ENCODE measurements at places on chromosomes 5 and 9.

GRCh38 chr9:133892193-133892920 is 99.8 kb downstream of the VAV2 start:
- no peak for DNase-seq

DNA sequence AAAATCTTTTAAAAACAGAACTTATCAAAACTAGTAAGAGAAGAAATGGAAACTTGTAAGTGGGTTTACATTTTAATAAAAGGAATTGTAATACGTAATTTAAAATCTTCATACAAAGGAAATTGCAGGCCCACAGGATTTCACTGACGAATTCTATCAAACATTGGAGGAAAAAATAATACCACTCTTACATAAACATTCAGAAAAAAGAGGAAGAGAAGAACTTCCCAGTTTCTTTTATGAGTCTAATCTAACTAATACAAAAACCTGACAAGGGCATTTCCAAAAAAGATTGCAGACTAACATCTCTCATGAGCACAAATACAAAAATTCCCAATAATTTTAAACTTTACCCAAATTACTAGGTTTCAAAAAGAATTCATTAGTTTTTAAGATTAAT is 149.0 kb downstream of the RANBP17 start:
- no peak for DNase-seq

DNA sequence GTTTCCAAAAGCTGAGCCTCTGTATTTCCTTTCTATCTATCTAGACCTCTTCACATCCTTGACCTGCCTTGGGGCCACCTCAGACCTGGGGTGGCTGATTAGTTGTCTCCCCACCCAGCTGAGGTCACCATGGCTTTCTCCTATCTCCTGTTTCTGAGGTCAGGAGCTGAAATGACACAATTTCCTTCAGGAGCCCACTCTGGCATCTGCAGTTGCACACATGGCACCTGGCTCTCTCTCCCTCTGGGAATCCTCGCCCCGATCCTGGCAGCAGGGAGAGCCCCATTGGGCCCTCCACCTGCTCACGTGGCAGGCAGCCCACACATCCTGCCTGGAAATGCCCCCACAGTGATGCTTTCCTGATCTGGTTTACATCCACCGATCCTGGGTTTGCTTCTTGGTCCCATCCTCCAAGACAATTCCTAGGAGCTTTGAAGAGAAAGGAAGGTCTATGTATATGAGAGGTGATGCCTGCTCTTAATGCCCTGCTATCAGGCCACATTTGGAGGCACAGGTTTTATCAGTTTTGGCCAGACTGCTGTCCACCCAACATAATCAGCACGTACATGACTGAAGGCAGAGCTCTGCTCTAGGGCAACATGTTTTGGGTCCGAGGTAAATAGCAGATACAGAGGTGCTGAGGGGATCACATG is 53.7 kb downstream of the MARCHF3 start:
- no peak for DNase-seq

- DNase-seq: no peak
These were observed 74.9 kb downstream of the LMX1B start for GRCh38 chr9:126688617-126689016.

- no peak for DNase-seq
These were observed 11.5 kb downstream of the IGFBPL1 start for GRCh38 chr9:38412751-38413150.

- no peak for DNase-seq
These were observed 363.4 kb upstream of the SLC30A5 start for GRCh38 chr5:68730220-68730978.

DNA sequence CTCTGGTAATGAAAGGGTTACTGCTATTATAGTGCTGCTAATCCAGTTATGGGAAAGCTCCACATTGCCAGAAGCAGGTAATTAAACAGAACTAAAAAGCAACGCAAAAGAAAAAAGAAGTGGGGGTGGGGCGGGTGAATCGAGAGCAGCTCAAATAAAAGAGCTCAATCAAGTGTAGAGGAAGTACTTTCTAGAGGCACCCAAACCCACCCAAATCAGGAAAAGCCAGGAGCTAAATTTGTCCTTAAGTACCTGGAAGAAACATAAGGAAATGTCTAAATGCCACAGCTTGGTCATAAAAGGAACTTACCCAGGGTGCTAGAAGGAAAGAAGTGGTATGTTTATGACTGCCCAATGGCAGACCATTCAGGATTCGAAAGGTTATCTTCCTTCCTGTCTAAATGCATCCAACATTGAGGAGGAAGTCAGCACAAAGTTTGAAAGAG is 2.4 kb upstream of the RNF145 start:
- DNase-seq: no peak

DNA sequence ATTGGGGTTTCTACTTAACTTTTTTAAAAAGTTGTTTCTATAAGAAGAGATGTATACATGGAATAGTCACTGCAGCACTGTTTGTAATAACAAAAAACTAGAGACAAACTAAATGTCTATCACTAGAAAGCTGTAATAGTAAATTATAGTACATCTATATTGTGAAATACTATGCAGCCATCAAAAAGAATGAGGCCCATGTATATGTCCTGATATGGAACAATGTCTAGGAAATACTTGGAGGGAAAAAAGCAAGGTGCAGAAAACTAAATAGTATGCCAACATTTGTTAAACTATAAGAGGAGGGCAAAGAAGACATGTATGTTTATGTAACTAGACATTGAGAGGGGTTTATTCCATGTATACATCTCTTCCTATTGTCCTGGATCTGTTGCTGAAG is 2.9 kb upstream of the RAB14 start:
- DNase-seq: no peak

- no peak for DNase-seq
These were observed 24.7 kb upstream of the TMEM250 start for GRCh38 chr9:136143215-136144001.

DNA sequence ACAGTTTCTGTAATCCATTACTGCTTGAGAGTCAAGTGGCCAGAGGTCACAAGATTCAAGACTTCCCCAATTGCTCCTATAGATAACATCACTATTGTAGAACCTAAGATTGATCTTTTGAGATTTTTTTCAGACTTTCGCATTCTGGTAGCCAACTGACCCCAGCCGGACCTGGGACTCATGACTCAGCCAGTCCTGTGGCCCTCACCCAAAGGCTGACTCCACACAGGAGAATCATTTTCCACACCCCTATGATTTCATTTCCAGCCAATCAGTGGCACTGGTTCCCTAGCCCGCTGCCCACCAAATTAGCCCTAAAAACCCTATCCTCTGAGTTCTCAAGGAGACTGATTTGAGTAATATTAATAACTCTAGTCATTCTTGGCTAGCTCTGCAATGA is 36.2 kb downstream of the TARS1 start:
- DNase-seq: no peak

DNA sequence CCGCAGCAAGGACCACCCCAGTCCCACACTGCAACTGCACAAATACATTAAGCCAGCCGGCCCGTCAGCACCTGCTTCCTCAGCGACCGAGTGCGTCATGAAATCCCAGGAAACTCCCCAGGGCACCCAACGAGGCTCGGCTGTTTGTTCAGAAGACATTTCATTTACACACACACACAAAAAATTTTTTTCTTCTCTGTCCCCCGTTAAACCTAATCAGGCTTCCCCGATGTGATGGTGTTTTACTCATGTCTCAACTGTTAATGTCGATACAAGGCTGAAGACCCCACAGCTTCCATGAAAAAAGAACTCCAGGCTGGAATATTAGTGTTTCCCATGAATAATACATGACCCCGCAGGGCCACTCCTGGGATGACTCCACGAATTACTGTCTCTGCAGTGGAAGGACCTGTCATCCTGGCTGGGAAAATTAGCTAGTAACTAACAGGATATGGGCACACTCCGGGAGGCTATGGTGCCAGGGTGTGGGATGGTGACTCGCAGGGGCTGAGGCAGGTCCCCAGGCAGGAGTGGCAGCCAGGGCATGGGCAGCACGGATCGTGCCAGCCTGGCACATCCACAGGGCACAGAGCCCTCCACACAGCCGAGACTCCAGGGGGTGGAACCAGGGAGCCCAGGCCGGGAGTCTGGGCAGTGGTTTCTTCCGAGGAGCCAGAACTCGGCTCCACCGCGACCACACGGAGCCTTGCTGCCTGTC is 102.4 kb downstream of the VAV2 start:
- no peak for DNase-seq

DNA sequence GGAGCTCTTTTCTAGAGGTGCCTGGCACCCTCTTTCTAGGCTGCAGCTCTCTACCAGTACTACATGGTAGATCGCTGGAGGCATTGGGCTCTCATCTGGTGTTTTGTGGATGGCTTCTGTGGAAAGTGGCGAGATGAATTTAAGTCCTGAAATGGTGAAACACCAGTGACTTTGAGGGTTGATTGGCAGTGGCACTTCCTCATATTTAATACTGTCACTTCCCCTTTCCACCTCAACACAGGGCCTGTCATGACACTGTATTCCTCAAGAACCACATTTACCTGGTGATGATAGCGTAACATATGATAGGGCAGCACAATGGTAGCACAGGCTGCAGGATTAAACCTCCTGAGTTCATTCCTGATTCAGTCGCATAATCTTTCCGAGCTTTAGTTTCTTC is 132.1 kb downstream of the KDM4C start:
- DNase-seq: no peak

GRCh38 chr5:76470976-76471375 is 67.9 kb downstream of the IQGAP2 start:
- no peak for DNase-seq

DNA sequence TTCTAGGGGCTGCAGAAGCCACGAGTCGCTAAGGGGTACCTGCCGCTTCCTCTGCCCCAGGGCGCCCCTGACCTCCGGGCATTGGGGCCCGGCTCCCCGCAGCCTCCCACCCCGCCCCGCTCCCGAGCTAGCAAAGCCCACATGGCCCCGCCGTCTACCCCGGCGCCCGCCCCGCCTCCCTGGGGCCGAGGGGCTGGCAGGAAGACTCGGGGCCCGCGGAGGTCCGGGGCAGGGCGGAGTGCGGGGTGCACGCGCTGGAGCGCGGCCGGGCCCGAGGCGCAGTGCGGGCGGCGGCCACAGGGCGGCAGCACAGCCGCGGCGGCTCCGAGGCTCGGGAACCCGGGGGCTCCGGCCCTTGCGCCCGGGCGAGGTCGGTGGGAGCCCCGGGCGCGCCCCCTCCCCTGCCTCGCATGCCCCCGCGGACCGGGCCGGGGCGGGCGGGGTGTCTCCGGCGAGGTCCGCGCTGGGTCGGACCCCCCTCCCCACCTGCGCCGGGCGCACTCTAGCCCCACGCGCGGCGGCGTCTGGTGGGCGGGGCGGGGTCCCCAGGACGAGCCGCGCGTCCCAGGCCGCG is 6.7 kb downstream of the NRARP start:
- DNase-seq: peak; percentile 31

- no peak for DNase-seq
These were observed 10.0 kb downstream of the OTULINL start for GRCh38 chr5:14591548-14591947.

DNA sequence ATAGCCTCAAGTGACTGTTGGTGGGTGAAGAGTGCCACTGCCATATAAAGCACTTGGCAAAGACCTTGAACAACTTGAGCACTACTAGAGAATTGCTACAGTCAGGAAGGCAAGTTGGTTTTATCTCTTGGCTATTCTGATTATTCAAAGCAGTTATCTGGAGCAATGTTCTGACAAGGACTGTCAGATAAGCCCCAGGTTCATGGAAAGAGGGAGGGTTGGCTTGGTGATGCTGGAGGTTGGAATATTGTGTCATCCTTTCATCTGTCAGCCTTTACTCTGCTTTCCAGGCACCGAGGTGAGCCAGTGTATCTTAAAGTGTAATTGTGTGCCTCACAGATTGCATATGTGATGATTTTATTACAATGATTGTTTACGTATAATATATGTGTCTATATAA is 548.4 kb upstream of the ZNF608 start:
- no peak for DNase-seq

DNA sequence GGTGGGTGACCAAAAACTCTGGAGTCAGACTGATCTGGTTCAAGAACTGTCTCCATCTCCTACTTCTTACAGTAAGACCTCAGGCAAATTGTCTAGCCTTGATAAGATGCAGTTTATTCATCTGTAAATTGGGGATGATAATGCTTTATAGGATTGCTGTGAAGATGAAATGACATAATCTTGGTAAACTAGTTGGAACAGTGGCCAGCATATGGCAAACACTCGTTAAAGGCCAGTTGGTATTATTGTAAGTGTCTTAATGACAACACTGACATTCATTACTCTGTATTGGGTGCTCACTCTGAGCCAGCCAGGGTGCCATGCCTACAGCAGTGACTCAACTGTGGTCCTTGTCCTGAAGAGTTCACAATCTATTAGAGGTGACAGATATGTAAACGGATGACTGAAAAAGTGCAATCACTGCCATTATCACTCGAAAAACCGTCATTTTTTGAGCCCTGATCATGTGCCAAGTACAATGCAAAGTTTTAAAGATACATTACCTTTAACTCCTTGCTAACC is 84.9 kb upstream of the HSPA9 start:
- no peak for DNase-seq

DNA sequence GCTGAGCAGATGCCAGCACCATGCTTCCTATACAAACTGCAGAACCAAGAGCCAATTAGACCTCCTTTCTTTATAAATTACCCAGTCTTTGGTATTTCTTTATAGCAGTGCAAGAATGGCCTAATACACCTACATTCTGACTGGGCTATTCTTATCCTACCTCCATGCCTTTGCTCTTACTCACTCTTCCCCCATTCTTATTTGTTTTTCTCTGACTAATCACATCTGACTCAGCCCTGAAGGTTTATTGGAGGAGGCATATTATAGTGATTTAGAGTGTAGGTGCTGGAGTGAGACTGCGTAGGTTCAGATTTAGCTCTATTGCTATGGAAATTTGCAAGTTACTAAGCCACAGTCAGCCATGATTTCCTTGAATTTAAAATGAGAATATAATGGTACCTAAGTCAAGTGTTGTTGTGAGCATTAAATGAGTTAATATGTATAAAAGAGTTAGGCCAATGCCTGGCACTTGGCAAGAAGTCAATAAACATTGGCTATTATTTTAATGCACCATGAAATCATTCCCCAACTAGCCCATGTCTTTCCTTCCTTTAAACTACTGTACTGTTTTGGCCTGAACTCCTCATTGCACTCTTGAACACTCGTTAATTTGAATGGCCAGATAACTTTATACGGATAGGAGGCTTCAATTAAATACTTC is 531.2 kb upstream of the ZNF608 start:
- DNase-seq: no peak

- peak; percentile 64 for DNase-seq
These were observed 31.7 kb upstream of the PRXL2C start for GRCh38 chr9:96686638-96687335.

DNA sequence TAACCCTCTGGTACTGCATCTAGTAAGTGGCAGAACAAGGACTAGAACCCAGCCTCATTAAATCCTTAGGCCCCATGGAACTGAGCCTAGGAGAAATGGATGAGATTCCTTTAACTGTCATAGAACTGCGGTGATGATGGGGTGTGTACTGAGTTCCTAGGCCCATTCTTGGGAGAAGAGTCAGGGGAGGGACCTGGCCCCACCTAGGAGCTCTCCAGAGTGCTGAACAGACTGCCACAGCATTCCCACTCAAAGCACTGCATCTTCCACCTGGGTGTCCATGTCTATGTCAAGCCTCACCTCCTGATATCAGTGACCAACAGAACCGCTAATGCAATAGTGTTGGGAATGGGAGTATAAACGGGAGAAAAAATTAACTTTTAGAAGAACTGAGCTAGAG is 36.6 kb downstream of the TTLL11 start:
- no peak for DNase-seq

GRCh38 chr5:103117471-103117991 is 2.4 kb downstream of the GIN1 start:
- no peak for DNase-seq

All from stimulated activated CD8-positive, alpha-beta memory T cell treated with anti-CD3 and anti-CD28 coated beads, Interleukin-4, amount 100 ng/mL, for 24 hours (primary cell).